Activated naive CD4-positive, alpha-beta T cell treated with anti-CD3 and anti-CD28 coated beads, Interleukin-2, amount 10 ng/mL, durations not matched to agents 7 days and 5 days (primary cell): ENCODE measurements at places on chromosomes 12 and 14.

- no peaks in the 10 kb centered on the region for H3K27me3 ChIP-seq
- H3K4me1 ChIP-seq, result peaks cover 95% of the 10 kb centered on the region
- H3K36me3 ChIP-seq, result peaks cover 21% of the 10 kb centered on the region
- H3K27ac ChIP-seq, result peak overlapping the region; percentile 85
- peak overlapping the region; percentile 3 for H3K4me3 ChIP-seq
These were observed 1103.6 kb downstream of the BCL11B start for GRCh38 chr14:98168211-98168985.

DNA sequence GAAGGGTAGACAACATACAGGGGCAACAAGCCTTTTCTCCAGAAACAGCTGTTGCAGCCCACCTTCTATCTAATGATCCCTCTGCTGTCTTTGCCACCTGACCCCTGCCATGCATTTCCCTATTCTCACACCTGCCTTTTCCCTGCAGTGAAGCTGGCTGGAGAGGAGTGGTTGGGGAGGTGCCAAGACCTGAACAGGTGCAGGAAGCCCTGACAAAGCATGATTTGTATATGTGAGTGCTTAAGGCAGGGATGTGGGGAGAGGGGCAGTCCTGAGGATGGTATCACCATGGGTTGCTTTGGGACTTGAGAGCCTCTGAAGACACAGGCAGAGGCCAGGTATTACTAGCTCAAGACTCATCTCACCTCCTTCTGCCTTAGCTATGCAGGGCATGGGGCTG lies 2.9 kb upstream of the PFDN5 start:
- H3K27me3 ChIP-seq, result no peaks in the 10 kb centered on the region
- no peak for DNase-seq
- H3K36me3 ChIP-seq, result peaks cover 57% of the 10 kb centered on the region
- peaks cover 36% of the 10 kb centered on the region for H3K4me1 ChIP-seq
- no peak overlapping the region for H3K4me3 ChIP-seq
- H3K27ac ChIP-seq, result no peak overlapping the region

DNA sequence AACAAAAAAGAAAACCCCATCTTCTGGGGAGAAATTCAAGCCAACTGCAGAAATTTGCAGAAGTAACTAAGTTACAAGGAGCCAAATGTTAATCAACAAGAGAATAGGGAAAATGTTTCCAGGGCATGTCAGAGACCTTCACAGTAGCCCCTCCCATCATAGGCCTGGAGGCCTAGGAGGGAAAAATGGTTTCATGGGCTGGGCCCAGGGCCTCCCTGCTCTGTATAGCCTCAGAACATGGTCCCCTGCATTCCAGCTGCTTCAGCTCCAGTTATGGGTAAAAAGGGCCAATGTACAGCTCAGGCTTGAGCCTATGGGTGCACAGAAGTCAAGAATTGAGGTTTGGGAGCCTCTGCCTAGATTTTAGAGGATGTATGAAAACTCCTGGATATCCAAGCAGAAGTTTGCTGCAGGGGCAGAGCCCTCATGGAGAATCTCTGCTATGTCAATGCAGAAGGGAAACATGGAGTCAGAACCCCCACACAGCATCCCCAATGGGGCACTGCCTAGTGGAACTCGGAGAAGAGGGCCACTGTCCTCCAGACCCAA lies 260.9 kb downstream of the DUSP6 start:
- peaks cover 6% of the 10 kb centered on the region for H3K36me3 ChIP-seq
- H3K27ac ChIP-seq, result no peak overlapping the region
- peaks cover 9% of the 10 kb centered on the region for H3K27me3 ChIP-seq

- H3K27ac ChIP-seq, result no peak overlapping the region
- no peaks in the 10 kb centered on the region for H3K36me3 ChIP-seq
These were observed 205.1 kb downstream of the PTPRO start for GRCh38 chr12:15527201-15528080.

- H3K27me3 ChIP-seq, result no peaks in the 10 kb centered on the region
- no peak for DNase-seq
- no peaks in the 10 kb centered on the region for H3K36me3 ChIP-seq
- H3K4me1 ChIP-seq, result peaks cover 6% of the 10 kb centered on the region
- no peak overlapping the region for H3K27ac ChIP-seq
- no peak overlapping the region for H3K4me3 ChIP-seq
These were observed 14.8 kb downstream of the JDP2 start for GRCh38 chr14:75442642-75443041.

DNA sequence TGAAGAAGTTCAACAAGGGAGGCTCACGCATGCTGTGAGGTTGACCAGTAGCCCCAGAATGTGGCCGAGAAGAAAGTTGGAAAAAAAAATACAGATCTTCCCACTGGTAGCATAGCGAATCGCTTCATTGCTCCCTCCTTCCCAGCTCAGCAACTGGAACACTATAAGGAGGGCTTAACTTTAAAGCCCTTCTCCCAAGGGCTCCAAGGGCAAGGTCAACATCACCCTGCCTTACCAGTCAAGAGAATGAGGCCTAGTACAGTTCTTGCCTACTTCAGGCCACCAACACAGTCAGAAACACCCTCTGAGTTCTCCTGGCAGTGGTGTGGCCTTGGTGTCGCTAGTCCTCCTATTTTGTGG lies 14.4 kb downstream of the OXA1L start:
- no peak overlapping the region for H3K27ac ChIP-seq
- peaks cover 3% of the 10 kb centered on the region for H3K36me3 ChIP-seq
- DNase-seq, result no peak
- no peaks in the 10 kb centered on the region for H3K4me1 ChIP-seq
- H3K4me3 ChIP-seq, result no peak overlapping the region

DNA sequence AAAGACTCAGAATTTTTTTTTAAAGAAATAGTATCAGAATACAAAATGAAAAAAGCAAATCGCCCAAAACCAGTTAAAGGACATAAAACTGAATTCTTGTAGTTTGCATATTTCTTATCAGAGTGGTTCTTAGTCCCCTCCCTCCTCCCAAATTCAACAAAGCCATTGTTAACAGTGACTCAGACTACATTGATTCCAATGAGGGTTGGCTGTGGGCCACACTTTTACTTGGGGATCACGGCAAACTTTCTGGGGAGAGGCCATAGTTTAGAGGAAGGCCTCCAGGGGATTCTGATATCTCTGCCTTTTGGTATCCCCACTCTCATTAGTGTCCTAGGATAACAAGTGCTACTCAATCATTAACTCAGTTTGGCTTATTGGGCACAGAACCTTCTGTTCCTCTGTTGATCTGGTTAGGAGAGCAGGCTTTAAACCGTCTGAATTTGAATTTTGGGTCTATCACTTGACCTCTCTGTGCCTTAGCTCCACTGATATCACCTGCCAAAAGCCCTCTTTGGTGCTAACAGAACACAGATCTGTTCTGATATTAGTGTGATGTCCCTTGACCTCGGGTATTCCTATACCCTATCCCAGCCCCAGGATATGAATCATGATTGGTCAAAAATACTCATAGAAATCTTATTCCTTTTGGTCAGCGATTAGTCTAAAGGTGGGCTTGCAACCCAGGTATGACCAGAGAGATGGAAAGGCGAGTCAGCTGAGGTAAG lies 45.2 kb upstream of the APPL2 start:
- no peak overlapping the region for H3K27ac ChIP-seq
- H3K27me3 ChIP-seq, result peaks cover 24% of the 10 kb centered on the region
- no peak overlapping the region for H3K4me3 ChIP-seq
- H3K36me3 ChIP-seq, result no peaks in the 10 kb centered on the region
- H3K4me1 ChIP-seq, result no peaks in the 10 kb centered on the region

DNA sequence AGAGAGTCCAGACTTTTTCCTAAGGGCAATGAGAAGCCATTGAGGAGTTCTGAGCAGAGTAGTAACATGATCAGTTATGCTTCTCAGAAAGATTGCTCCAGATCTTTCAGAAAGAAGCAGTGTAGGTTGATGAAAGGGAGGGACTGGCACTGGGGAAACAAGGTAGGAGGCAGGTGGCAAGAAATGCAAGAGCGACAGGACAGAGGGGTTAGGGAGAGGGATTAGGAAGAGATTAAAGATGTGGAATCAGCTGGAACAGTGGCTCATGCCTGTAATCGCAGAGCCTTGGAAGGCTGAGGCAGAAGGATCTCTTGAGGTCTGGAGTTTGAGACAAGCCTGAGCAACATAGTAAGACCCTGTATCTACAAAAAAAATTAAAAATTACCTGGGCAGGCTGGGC lies 3.4 kb downstream of the CDCA3 start:
- no peak overlapping the region for H3K4me3 ChIP-seq
- H3K27me3 ChIP-seq, result peaks cover 7% of the 10 kb centered on the region
- no peak overlapping the region for H3K27ac ChIP-seq
- no peak for DNase-seq
- peaks cover 33% of the 10 kb centered on the region for H3K4me1 ChIP-seq
- H3K36me3 ChIP-seq, result peaks cover 36% of the 10 kb centered on the region

DNA sequence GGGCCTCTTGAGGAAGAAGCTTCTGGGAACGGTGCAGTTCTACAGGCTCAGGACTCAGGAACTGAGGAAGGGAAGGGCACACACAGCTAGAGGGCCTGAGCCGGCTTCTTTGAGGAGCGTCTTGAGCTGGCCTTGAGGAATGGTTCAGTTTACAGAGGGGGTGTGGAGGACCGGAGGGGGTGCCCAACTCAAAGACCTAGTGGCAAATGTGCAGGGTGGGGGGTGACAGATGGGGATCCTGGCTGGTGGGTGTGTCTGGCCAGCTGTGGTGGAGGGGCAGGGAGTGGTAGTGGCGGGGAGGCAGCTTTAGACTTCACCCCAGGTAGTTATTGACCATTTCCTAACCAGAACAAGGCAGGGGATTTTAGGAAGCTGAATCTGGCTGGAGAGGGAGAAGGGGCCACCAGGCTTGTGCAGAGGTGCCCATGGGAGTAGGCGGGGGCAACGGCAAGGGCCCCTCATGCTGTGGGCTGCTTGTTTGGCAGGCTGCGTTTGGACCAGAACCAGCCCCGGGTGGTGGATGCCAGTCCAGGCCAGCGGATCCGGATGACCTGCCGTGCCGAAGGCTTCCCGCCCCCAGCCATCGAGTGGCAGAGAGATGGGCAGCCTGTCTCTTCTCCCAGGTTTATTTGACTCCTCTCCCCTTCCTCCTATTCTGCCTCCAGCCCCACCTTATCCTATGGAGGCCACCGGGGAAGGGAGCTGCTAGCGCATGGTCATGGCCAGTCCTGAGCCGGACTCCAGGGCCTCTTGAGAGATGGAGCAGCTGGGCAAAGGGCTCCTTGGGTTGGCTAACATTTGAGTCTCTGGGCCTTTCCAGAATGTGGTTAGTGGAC lies 27.8 kb downstream of the PAPLN start:
- no peak overlapping the region for H3K27ac ChIP-seq
- H3K36me3 ChIP-seq, result no peaks in the 10 kb centered on the region
- H3K4me3 ChIP-seq, result no peak overlapping the region
- H3K4me1 ChIP-seq, result peaks cover under 1% of the 10 kb centered on the region
- H3K27me3 ChIP-seq, result peaks cover 46% of the 10 kb centered on the region
- no peak for DNase-seq

- no peak overlapping the region for H3K27ac ChIP-seq
- H3K4me3 ChIP-seq, result no peak overlapping the region
- peaks cover 8% of the 10 kb centered on the region for H3K36me3 ChIP-seq
These were observed 17.4 kb upstream of the B4GALNT3 start for GRCh38 chr12:442235-442884.

DNA sequence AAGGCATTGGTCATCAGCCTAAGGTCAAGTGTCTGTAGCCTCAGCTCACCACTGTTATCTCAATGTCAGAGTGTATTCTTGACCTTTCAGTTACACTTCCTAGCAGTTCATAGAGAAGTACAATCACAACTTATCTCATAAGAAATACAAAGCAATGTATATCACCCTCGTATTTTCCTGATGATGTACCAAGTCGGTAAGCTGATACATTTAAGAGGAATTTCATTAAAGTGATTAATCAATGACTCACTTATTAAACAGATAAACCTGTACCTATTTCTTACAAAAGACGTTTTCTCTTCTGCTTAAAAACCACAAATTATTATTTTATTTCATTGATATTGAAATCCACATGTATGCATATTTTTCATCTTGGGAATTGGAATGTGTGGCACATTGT lies 3.9 kb upstream of the PRB3 start:
- H3K27ac ChIP-seq, result no peak overlapping the region
- H3K27me3 ChIP-seq, result no peaks in the 10 kb centered on the region
- no peak for DNase-seq

DNA sequence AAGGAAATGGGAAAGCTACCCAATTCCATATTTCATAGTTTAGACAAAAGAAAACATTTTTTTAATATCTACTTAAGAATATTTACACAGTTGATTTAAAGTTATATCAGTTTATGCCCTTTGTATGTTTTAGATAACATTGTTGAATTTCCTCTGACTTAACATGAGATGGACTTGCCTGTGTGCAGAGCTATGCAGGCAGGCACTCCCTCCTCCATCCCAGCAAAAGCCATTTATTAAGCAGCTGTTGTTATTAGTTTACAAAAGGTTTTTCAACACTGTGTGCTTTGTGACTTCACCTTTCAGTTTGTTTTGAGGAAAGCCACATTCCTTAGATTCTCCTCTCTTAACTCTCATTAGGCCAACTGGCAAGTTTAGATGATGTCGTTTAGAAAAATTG lies 337.5 kb upstream of the PDE3A start:
- H3K27me3 ChIP-seq, result no peaks in the 10 kb centered on the region
- H3K4me3 ChIP-seq, result no peak overlapping the region
- DNase-seq, result no peak
- H3K4me1 ChIP-seq, result no peaks in the 10 kb centered on the region
- H3K36me3 ChIP-seq, result no peaks in the 10 kb centered on the region
- no peak overlapping the region for H3K27ac ChIP-seq

DNA sequence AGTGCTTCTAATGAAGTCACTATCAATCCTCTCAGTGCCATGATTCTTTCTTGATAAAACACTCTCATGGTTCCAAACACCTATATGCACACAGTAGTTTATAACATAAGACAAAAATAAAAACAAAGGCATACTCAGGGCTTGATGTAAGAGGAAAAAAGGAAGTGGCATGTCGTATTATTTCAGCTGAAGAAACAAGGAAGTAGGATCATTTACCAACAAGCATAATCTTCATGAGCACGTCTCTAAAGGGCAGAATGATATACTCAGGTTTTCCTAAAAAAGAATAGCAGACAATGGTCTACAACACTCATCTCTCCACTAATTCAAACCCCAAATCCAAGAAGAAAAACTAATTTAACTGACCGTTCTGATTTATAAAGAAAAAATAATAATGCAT lies 33.9 kb downstream of the NUMB start:
- no peak overlapping the region for H3K4me3 ChIP-seq
- H3K36me3 ChIP-seq, result peaks cover 6% of the 10 kb centered on the region
- no peak for DNase-seq
- no peaks in the 10 kb centered on the region for H3K27me3 ChIP-seq
- peaks cover 14% of the 10 kb centered on the region for H3K4me1 ChIP-seq

- peaks cover 7% of the 10 kb centered on the region for H3K4me1 ChIP-seq
- no peak overlapping the region for H3K4me3 ChIP-seq
- DNase-seq, result peak; percentile 62
- H3K36me3 ChIP-seq, result no peaks in the 10 kb centered on the region
These were observed 8.3 kb upstream of the PLEK2 start for GRCh38 chr14:67420102-67420739.

- H3K27me3 ChIP-seq, result no peaks in the 10 kb centered on the region
- H3K4me1 ChIP-seq, result no peaks in the 10 kb centered on the region
- H3K27ac ChIP-seq, result no peak overlapping the region
- no peak for DNase-seq
- H3K4me3 ChIP-seq, result no peak overlapping the region
These were observed 29.1 kb downstream of the TMEM260 start for GRCh38 chr14:56608689-56609088.

- peaks cover 6% of the 10 kb centered on the region for H3K36me3 ChIP-seq
- peak; percentile 35 for DNase-seq
- no peak overlapping the region for H3K4me3 ChIP-seq
- H3K27ac ChIP-seq, result peak overlapping the region; percentile 19
These were observed 86.3 kb downstream of the KIF26A start for GRCh38 chr14:104224506-104225277.
